ENCODE measurements at places on chromosomes 1 and 21. TPM values are rescaled to one million over a fixed set of nuclear protein-coding genes. Genes with fewer than 3 reads are reported as not detected.

DNA sequence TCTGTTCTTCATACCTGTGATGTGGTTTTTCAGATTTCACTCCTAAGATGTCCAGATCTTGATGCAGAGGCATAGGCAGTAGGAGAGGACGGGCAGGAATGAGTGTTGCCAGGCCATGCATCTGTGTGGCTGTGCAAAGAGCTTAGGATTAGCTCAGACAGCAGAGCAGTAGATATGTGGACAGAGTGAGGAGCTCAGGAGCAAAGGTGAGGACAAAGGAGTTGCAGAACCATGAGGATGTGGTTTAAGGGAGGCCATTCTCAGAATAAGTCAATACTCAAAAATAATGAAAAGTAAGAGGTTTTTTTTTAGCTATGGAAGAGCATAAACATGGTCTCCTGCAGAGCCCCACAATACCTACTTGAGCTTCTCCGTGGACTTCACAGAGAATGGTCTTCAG is 158.3 kb downstream of the HHAT start:
- H3K27me3 ChIP-seq = no peaks in the 10 kb centered on the region
- H3K4me1 ChIP-seq = peaks cover 17% of the 10 kb centered on the region
- no peak overlapping the region for H3K27ac ChIP-seq

- DNase-seq = no peak
- no peak overlapping the region for H3K4me3 ChIP-seq
- no peaks in the 10 kb centered on the region for H3K27me3 ChIP-seq
- H3K4me1 ChIP-seq = peaks cover 9% of the 10 kb centered on the region
- no peak overlapping the region for H3K27ac ChIP-seq
- no peaks in the 10 kb centered on the region for H3K36me3 ChIP-seq
These were observed 829.2 kb upstream of the ADAMTS5 start for GRCh38 chr21:27796106-27796505.

RIPPLY3 gene
- 0.93 TPM for total RNA-seq

- H3K27ac ChIP-seq = no peak overlapping the region
- no peak overlapping the region for H3K4me3 ChIP-seq
- DNase-seq = no peak
These were observed 23.3 kb upstream of the TNNI1 start for GRCh38 chr1:201444792-201445191.

GRCh38 chr1:117341123-117341522 is 26.1 kb upstream of the MAN1A2 start:
- no peaks in the 10 kb centered on the region for H3K36me3 ChIP-seq

DNA sequence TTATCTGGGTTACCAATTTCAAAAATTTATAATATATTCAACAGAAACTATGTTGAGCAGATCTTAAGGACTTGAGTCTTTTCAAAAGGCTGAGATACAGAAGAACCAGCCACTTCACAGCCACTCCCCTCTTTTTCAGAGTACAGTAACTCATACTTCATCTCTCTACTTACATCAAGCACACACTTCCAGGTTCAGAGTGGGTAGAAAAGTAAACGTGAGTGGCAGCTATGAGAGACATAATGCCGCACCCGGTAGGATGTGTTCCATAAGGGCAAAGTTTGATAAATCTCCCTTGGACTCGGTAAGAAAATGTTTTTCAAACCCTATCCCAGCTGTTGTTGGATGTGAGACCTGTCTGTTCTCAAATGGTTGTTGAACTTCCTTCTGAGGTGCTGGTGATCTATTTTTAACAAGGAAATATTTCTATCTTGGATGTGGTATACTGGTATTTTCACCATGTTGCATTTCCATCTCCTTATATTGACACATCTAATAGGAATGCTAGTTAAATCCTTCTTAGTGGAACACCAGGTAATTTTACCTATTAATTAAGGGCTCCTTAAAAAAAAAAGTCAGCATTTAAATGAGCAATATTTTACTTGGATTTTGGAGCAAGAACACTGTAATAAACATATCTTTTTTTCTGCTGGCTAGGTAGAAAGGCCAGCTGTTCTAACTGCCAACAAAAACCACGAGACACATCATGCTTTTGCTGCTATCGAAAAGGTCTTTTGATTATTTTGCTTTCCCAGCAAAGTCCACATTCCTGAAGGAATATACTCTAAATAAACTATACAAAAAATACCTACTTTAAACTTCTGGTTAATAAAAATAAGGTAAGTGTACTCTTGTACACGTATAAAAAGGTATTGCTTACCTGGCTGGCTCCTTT is 28.2 kb downstream of the CNN3 start:
- H3K4me1 ChIP-seq = peaks cover 8% of the 10 kb centered on the region
- no peak overlapping the region for H3K4me3 ChIP-seq
- DNase-seq = no peak
- no peaks in the 10 kb centered on the region for H3K27me3 ChIP-seq

EXO1 gene
- 25.5 TPM for total RNA-seq

DNA sequence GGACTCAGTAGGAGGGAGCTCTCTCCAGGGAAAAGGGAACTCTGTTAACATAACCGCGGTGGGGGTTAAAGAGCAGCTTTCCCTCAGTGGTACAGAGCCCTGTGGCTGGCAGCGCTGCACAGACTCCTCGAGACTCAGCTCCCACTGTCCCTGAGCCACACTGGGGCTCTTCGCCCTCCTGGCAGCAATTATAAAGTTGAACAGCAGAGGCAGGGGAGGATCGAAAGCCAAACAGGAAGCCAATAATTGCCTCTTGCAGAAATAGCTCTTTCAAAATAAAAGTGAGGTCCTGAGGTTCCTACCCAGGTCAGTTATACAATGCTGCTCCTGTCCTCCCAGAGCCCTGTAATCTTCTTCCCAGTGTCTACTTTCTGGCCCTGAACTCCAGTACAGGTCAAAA is 77.0 kb downstream of the FAM78B start:
- H3K27ac ChIP-seq = no peak overlapping the region
- DNase-seq = no peak
- no peaks in the 10 kb centered on the region for H3K36me3 ChIP-seq
- H3K27me3 ChIP-seq = no peaks in the 10 kb centered on the region
- no peak overlapping the region for H3K4me3 ChIP-seq

FLG2 gene
- total RNA-seq = not detected

FAM110D gene
- total RNA-seq = 0.38 TPM

OR2L13 gene
- total RNA-seq = not detected

- no peaks in the 10 kb centered on the region for H3K27me3 ChIP-seq
- DNase-seq = no peak
- H3K4me3 ChIP-seq = no peak overlapping the region
- no peak overlapping the region for H3K27ac ChIP-seq
- peaks cover 6% of the 10 kb centered on the region for H3K36me3 ChIP-seq
These were observed 48.0 kb downstream of the DYRK1A start for GRCh38 chr21:37414292-37415253.

GRCh38 chr1:89827330-89827729 is 6.5 kb downstream of the LRRC8D start:
- H3K4me1 ChIP-seq = peaks cover 39% of the 10 kb centered on the region
- H3K27me3 ChIP-seq = no peaks in the 10 kb centered on the region
- peaks cover 15% of the 10 kb centered on the region for H3K36me3 ChIP-seq
- DNase-seq = no peak

All from type B pancreatic cell (in vitro differentiated cells).